ENCODE measurements at places on chromosomes 6 and 20. TPM values are rescaled to one million over a fixed set of nuclear protein-coding genes. Genes with fewer than 3 reads are reported as not detected.
A peak's percentile ranks its signal among the peaks of the same experiment; 100 is the strongest.

DNA sequence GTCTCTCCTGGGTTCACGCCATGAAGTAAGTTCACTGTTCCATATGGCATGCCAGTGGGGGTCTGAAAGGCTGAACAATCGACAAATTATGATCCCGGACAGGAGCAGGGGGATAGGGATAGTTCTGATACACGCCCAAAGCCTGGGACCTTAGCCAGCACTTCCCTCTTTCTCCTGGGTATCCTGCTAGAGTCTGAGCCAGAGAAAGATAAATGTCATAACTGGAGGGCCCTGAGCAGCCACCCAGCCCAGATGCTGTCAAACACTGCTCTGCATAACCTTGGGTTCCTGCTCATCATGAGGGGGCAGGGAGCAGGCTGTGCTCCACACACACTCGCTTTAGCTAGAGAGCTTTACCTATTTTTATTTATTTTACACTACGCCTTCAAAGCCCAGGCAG, 12.3 kb downstream of the EDEM2 start:
- DNase-seq = no peak

DNA sequence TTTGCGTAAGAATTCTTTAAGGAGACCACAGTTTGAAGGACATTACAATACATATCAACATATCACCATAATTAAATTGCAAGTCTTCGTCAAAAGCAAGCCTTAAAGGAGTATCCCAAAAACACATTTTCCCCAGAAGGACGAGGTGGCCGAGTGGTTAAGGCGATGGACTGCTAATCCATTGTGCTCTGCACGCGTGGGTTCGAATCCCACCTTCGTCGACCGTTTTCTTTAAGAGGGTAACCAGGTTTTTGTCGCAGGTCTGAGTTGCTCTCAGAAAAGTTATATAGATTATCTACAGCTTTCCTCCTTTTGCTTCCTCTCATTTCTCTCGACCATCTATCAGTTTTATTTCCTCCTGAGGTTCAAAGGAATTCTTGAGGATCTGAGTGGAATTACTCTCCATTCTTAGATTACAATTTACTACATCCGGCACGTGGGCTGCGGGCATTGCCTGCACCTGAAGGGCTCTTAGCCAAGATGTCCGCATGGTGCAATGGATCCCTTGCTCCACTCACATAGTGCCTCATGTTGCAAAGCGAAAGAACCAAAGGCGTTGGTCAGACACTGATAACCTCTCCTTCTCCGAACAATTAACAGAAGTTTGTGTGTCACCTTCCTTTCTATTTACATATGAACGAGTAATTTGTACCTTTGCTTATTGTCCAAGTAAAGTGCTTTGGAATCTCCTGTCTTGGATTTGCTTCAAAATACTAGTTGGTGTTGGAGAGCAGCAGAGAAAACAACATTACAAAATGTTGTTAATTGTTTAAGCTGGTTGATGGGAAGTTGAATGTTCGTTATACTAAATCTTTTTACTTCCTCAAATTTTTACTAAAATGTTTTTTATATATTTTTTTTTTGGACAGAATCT, 14.0 kb downstream of the POM121L2 start:
- DNase-seq = no peak

GRCh38 chr6:68639826-68640490, 4.9 kb downstream of the ADGRB3 start:
- no peak for DNase-seq

- DNase-seq = no peak
Measured at GRCh38 chr6:33172688-33173534, 19.4 kb downstream of the COL11A2 start.

- DNase-seq = peak; percentile 14
Measured at GRCh38 chr6:128731249-128732165, 151.4 kb upstream of the LAMA2 start.

GRCh38 chr6:3381233-3381921, 75.5 kb downstream of the SLC22A23 start:
- DNase-seq = no peak

- DNase-seq = no peak
Measured at GRCh38 chr20:3483309-3483708, 12.5 kb downstream of the ATRN start.

- DNase-seq = no peak
Measured at GRCh38 chr20:2602046-2602735, 50.2 kb upstream of the NOP56 start.

DNA sequence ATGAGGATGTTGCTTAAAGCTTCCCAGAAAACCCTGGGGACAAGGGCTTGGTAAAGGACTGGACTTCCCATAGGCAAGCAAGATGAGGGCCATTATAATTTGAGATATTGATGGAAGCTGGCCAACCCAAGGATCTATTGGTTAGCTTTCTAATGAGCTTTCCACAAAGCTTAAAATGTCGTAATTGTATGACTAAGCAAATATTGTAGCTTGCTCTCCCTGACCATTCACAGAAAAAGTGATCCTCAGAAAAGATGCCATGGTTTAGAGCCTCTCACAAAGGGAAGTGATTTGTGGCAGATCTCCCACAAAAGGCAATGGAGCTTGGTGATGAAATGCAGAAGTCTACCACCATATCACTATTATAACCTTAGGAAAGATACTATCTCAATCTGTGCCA, 13.6 kb downstream of the IL17F start:
- no peak for DNase-seq

GRCh38 chr20:32702706-32703425, 29.1 kb upstream of the C20orf203 start:
- no peak for DNase-seq

DNA sequence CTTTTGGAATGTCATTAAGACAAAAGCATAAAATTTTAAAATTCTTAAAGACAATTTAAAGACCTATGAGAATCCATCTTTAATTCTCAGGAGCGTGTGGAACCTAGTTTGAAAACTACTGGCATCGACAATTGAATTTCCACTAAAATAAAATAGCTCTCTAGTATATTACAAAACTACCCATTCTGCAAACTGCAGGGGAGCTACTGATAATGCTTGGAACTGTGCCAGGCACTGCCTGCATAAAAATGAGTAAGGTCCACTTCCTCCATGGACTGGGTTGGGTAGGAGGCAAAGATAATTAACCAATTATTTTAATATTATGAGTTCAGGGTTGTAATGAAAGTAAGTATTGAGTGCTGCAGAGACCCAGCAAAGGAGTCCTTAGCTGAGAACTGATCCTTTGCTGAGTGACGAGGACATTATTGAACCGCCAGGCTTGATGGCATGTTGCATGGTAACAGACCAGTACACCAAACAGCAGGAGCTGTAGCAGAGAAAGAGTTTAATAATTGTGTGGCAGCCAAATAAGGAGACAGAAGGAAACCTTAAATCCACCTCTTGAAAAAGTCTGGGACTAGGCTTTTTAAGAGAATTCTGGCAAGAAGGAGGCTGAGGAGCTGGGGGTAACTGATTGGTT, 261.3 kb downstream of the ESR1 start:
- no peak for DNase-seq

- DNase-seq = no peak
Measured at GRCh38 chr6:148887181-148887580, 140.4 kb downstream of the UST start.

GRCh38 chr20:18007534-18008292, 38.9 kb downstream of the MGME1 start:
- no peak for DNase-seq

GRCh38 chr6:10847684-10848083, 9.3 kb upstream of the MAK start:
- no peak for DNase-seq

GRCh38 chr20:14491436-14491835, 154.0 kb upstream of the FLRT3 start:
- DNase-seq = no peak

- no peak for DNase-seq
Measured at GRCh38 chr20:24695529-24696225, 226.2 kb downstream of the SYNDIG1 start.

GRCh38 chr20:62918147-62918546, 8.2 kb downstream of the DIDO1 start:
- DNase-seq = no peak

DNA sequence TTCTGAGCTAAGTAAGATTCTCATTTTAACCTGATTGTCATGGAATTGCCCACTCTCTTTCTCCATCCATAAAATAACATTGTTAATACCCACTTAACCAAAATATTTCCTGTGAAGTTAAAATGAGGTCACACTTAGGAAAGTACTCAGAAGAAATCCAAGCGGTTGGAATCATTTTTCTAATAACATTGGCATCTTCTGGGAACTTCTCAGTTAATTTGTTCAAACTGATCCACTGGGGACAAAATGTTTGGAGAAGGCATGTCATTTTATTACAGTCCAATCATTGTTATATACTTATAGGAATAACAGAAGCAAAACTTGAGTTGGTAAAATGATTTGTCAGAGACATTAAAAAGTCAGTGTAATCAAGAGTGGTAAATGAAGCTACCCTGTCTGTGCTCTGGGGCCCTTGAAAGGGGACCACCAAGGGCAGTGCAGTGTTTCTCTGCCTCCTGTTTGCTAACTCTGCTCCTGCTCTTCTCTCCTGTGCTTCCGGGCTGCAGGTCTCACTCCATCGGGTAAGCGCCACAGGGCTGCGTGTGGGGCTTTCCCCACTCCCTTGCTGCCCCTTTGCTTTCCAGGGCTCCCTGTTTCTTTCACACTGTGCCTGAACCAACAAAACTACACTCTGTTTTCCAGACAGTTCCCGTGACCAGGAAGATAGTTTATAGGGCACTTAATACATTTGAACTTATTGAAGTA, 50.1 kb downstream of the HDDC2 start:
- DNase-seq = peak; percentile 11

GRCh38 chr20:45867136-45867818, 9.9 kb downstream of the ZSWIM3 start:
- DNase-seq = no peak

The SAMD10 gene
- polyA plus RNA-seq = 5.8 TPM

The FOXA2 gene
- 0.06 TPM for polyA plus RNA-seq

The LKAAEAR1 gene
- polyA plus RNA-seq = 0.40 TPM

The SIRPB2 gene
- polyA plus RNA-seq = 0.79 TPM

The PLA2G7 gene
- 2.7 TPM for polyA plus RNA-seq

The CSNK2B gene
- 252 TPM for polyA plus RNA-seq

The CYP39A1 gene
- polyA plus RNA-seq = 8.6 TPM

The DBNDD2 gene
- 24.7 TPM for polyA plus RNA-seq

The BMP6 gene
- 8.4 TPM for polyA plus RNA-seq

The SEMG1 gene
- not detected for polyA plus RNA-seq

The CLPSL1 gene
- 1.3 TPM for polyA plus RNA-seq

The DEFB110 gene
- not detected for polyA plus RNA-seq

All from renal cortex interstitium (tissue), 15 donors.